Putamen (tissue), 1 donor: ENCODE measurements at places on chromosomes 5 and 9.
A peak's percentile ranks its signal among the peaks of the same experiment; 100 is the strongest.

GRCh38 chr9:134224567-134225093 lies 60.3 kb upstream of the RNU6ATAC start:
- no peak for DNase-seq

DNA sequence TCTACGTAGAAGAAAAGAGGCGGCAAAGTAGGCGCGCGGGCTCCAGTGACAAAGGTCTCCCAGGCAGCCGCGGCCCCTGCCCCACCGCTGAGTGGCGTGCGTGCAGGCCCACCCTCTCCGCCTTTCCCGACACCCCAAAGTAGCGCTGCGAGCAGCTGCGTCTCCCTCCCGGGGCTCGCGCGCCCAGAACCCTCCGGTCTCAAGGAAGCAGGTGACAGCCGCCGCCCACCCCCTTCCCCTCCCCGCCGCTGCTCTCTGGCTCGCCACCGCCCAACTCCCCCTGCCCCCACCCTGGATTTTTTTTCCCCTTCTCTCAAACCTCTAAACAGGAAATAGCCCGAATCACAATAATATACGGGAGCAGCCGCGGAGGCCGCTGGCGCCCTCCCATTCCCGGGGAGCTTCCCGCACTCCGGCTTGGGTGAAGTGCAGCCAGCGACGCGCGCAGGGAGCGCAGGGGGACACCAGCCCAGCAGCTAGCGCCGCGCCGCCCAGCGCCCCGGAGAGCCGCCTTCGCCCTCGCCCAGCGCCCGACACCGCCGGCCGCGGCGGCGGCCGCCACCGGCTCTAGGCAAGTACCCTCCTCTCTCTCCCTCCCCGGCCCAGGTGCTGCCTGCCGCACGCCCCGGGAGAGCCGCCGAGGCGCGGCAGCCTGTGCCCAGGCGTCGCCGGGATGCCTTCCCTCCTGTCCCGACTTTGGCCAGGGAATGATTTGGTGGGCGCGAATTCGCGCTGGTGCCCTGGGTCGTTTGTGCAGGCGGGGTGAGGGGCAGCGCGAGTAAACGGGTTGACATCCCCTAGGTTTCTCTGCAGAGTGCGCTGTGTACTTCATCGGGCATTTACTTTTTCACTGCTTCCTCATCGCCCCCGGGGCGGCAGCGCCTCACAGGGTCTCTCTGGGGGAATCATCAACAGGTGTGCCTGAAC lies 52.7 kb upstream of the TJP2 start:
- peak; percentile 52 for DNase-seq

DNA sequence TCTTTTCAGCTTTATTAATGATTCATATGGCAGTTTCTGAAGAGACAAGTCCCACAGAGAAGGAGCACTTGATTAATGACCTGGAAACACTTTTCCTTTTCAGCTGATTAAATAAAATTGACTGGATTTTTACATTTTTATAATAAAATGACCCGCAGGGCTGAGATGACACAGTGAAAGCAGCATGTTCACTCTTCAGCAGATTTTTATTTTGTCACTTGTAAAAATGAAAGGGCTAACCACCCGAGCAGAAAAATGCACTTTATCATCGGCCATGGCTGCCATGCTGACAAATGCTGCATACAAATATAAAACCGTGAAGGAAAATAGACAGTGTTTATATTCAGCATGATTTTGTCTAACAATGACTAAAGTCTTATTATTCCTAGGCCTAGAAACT lies 321.6 kb upstream of the ITGA1 start:
- DNase-seq: no peak

GRCh38 chr5:485113-485945 lies 38.9 kb downstream of the SLC9A3 start:
- DNase-seq: no peak

- no peak for DNase-seq
Observed at GRCh38 chr9:109190151-109190550, 23.1 kb upstream of the FRRS1L start.

DNA sequence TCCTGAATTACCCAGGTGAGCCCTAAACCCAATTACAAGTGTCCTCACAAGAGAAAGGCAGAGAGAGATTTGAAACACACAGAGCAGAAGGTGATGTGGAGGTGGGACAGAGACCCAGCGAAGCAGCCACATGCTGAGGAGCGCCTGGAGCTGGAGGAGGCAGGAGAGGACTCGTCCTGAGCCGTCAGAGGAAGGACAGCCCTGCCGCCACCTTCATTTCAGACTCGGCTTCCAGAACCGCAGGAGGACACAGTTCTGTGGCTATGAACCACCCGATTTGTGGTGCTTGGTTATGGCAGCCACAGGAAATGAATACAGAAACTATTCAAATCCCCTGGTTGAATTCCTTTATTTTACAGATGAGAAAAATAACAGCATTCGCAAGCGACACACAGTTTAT lies 16.4 kb upstream of the FBP1 start:
- DNase-seq: no peak

DNA sequence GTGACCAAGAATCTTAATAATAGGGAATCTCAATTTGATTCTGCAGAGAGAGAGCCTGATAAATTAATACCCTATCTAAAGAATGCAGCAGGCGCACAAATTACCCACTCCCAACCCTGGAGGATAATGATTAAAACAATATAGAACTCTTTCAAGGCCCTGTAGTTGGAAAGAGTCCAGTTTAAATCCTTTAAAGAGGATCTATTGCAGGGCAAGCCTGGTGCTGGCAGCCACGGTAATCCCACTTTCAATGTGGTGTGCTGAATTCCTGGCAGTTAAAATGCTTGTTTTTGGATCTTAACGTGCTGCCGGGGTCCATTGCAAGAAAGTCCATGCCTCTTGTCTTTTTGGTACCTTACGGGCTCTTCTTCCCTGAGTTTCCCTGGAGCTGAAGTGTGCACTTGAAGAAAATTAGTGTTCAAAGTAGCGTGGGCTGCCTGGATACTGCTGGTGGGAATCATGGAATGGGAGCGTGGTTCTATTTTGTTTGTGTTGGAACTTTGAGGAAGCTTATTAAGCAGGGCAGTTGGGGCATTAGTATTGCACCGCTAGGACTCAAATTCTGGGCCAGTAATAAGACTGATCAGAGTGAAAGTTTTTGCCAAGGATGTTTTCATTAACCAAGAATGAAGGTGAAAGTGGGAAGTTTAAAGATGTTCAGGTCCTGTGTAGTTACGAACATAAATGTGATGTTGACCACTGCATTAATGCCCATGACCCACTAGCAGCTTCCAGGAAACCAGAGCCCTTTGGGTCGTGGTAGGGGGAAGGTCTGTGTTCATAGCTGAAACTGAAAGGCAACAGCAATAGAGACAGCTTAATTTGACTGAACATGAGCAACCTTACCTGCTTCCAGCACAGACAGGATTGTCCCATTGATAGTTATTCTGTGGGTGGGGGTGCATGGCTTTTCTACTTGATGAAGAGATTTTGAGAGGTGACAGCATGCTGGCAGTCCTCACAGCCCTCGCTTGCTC lies 20.8 kb downstream of the MARCHF6 start:
- DNase-seq: no peak

DNA sequence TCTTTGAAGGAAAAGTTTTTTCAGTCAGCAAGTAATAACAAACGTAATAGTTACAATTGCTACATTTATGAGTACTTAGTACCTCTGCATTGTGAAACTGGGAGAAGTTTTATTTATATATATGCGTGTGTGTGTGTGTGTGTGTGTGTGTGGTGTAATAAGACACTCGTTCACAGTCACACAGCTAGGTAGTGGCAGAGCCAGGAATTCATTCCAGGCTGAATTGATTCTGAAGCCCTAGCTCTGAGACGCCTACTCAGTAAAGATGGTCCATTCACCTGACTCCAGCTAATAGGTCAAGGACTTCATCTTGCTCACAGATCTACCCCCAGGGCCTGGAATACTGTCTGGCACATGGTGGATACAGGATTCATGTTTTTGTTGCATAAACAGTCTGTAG lies 13.6 kb upstream of the CAST start:
- DNase-seq: no peak

DNA sequence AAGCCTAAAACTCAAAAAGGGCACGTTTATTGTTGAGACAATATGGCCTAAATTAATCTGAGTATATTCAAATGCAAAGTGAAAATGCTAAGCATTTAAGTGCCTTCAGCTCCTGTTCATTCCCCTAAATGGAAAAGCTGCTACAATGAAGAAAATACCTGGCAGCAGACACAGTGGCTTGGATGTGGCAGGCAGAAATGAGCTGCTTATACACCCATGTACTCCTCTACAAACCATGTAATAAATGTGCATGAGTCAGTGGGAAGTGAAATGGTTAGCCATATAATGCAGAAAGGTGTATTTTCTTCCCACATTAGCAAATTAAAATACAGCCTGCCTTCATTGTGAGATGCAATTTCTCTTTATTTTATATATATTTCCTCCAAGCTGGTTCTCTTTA lies 859.2 kb upstream of the SEMA6A start:
- DNase-seq: no peak

- no peak for DNase-seq
Observed at GRCh38 chr5:172688349-172689217, 47.5 kb downstream of the NEURL1B start.

DNA sequence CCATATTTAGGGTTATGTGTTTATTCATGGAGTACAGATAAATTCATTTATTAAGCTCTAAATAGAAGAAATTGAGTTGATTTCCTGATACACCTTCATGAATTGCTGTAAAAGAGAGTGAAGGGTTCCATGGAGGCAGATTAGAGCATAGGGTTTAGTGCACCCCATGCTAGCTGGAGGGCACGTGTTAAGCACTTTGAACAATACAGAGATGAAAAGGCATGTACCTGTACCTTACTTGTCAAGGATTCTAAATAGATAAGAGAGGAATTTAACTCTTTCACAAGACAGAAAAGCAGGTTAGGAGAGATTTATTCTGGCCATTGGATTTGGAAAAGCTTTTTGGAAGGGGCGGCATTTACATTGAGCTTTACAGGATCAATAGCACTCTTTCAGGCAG lies 23.3 kb downstream of the TNFAIP8 start:
- no peak for DNase-seq

DNA sequence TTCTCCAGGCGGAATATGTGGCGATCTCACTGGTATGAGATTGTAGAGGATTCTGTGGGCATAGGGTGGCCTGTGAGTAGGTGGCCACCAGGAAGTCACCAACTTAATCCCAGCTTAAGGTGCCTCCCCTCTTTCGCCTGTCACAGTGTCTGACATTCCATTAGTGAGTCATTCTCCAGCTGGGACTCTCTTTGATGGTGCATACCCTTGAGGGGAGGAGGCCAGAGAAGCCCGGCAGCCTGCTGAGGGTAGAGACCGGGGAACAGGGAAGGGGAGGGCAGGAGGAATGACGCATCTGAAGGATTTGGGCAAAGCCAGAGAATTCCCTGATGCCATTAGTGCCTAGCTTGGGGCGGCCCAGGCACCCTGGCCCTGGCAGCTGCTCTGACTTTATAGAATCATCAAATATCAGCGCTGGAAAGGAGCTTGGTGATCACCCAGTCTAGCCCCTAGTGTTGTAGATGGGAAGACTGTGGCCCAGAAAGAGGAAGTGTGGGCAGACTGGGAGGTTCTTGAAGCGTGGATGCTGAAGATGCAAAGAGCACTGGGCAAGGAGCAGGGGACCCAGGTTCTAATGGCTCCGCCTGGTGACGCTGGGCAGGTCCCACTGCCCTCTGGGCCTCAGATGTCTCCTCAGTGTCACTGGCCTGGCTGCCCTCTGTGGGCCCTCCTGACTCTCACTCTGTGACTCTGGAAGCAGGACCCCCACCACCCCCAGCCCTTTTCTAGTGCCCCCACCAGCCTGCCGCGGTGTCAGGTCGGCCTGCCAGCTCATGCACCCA lies 41.4 kb downstream of the DAB2IP start:
- DNase-seq: no peak

DNA sequence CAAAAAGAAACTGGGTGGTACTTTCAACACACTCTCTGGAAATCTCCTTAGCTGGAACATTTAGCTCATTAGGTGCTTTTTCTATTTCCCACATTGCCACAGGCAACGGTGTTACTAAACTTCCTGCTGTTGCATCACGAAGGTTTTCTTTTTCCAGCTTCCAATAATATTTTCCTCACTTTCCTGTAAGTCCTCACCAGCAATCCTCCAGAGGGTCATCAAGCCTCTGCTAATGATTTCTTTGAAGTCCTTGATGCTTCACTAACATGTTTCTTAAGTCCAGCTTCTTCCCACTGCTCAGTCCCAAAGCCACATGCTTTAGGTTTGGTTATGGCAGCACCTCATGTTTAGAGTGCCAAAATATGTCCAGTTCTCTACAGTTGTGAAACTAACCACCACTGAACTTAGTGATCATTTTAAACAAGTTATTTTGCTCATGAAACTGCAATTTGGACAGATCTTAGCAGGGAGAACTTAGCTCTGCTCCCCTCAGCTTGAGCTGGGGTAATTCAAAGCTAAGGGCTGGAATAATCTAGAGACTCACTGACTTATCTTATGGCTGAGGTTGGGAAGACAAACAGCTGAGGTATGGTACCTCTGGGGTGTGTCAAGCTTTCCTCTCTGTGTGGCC lies 39.9 kb upstream of the RETREG1 start:
- no peak for DNase-seq

DNA sequence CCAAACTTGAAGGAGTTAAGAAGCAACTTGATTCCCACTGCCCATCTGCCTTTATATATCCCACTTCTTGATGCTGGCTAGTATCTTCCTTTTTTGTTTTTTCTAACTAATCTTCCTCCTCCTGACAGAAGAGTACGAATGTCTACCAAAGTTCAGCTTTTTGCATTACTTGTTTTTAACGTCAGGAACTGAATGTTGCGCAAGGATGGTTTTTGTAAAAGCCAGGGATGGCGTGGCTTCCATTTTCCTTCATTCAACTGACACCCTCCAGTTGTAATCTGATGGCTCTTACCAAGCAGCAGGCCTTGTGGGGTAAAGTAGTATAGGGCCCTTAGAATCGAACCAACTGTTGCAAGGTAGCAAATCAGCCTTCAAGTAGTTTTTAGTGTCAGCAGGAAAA lies 70.8 kb upstream of the GPR151 start:
- DNase-seq: no peak

DNA sequence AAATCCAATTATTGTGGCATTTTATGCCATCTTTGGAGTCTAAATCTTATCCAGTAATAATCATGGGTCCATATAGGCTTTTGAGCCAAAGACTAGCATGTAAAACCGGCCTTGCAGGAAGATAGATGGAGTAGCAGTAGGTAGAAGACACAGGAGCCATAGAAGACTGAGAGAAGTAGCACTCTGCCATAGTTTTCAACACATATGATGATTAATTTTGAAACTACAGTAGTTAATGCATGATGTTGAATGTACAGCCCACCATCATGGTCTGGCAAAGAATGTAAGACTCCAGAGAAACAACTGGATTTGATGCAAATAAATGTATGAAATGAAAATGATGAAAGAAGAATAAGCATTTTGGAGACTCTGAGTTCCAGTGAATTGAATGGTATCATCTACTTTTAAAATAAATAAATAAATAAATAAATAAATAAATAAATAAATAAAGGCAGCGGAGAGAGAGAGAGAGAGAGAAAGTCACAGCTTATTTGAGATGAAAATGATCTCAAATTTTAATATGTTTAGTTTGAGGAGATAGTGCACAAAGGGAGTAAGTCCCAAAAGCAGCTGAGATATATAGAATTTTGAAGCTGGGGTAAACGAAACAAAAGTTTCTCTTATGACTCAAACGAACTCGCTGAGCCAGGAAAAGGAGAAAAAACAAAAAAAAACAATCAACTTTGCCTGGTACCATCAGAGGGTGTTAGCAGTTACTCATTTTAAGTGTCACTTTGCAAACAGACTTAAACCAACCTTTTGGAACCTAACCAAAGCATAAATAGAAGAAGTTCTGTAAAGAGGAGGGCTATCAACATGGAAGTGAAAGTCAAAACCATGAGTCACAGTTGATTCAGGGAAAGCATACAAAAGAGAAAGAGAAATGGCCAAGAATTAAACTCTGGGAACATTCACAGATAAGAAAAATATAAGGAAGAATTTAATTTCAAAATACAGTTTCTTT lies 388.7 kb downstream of the CETN3 start:
- DNase-seq: peak; percentile 16
